ENCODE measurements at places on chromosomes 16 and 17.

DNA sequence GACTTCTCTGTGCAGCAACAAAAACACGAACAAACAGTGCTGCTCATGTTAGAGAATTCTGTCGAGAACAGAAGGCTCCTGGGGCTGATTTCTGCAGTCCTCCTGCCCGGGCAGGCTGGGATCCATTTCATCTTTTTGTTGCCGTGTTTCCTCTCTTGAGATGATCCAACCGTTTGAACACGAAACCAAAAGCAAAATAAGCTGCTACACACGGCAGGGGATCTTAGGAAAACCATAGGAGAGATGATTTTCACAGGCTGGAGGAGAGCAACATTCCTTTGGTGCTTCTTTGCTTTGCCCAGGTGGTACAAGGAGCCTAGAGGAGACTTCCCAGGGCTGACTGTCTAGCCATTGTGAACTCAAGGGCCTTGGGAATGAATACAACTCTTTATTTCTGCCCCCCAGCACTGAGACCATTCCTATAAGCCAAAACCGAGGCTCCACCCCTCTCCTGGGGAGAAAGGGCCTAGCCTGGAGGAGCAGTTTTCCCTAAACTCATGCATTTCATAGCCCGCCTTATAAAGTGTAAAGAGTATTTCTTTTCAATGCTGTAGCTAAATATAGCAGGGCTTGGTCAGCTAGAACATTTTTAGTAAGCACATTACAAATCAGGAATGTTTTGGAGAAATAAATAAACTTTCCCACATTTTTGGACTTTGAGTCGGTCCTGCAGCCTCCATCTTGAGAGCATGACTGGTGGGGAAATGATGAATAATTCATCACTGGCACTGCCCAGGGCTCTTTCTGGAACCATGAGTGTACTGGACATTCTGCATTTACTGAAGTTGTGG lies 7.7 kb downstream of the FOXL1 start:
- no peak for DNase-seq

DNA sequence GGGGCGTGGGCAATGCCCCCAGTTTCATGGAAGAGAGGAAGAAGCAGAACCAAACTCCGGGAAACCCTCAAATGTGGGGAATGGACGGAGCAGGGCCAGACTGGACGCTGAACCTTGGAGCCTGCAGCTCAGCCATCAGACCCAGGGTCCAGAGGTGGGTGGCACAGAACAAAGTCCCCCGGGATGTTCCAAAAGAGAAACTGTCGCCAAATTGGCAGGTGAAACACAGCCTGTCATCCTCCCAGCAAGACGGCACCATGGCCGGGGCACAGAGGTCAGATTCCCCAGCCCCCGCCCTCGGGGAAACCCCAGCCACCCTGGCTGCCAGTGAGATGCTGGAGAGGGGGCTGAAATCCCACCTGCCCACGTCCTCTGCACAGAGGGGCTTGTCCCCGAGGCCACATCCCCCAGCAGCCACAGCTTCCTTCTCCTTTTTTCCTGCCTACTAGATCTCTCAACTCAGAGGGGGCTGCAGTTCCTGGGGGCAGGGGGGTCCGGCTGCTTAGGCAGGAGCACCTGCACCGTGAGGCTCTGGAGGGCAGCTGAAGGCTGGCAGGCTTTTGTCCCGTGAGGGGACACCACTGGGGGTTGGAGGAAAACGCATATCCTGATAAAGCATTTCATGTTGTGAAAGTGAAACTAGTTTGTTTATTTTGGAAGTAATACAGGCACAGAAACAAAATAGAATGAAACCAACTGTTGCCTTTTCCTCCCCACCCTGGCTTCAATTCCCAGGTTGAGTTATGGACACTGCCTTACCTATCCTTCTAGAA lies 1.2 kb upstream of the SECTM1 start:
- DNase-seq: no peak

GRCh38 chr17:76576189-76576588 lies 9.5 kb downstream of the ST6GALNAC2 start:
- no peak for DNase-seq

DNA sequence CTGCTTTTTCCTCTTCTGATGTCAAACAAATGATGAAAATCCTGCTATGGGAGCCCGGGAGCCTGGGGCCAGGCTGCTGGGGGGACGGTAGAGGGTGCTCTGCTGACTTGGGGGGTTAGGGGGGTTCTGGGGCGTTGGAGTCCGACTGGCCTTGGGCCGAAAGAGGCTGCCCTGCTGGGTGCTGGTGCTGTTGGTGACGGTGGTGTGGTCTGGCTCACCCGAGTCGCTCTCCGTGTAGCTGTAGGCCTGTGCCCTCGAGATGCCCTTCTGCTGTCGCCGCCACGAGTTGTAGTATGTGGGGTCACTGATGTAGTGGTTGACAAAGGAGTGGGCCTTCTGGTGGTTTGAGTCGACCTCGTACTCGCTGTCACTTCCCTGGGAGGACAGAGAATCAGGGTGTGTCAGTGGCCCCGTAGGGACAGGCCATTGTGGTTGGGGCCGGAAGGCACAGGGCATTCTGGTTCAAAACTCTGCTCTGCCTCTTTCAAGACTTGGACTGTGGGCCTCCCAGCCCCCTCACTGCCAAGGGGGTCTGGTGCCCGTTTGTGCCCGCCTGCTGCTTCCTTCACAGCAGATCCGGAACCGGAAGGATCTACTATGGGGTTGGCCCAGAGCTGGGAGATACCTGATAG lies 26.9 kb upstream of the CDC42EP4 start:
- DNase-seq: no peak

DNA sequence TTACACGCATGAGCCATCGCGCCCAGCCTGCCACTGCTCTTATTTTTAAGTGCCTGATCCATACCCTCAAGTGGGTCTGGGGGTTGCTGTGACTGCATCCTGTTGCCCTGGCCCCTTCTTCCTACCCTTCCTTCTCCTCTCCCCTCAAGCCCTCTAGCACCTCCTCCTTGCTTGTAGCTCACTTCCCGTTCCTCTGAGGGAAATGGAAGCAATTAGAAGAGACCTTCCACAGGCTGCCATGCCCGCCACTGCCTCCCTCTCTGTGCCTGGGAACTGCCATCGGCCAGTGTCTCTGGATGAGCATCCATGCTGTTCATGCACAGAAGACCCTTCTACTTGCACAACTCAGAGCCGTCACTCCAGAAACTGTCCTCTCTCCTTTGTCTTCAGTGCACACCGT lies 10.6 kb upstream of the TFAP4 start:
- DNase-seq: no peak

DNA sequence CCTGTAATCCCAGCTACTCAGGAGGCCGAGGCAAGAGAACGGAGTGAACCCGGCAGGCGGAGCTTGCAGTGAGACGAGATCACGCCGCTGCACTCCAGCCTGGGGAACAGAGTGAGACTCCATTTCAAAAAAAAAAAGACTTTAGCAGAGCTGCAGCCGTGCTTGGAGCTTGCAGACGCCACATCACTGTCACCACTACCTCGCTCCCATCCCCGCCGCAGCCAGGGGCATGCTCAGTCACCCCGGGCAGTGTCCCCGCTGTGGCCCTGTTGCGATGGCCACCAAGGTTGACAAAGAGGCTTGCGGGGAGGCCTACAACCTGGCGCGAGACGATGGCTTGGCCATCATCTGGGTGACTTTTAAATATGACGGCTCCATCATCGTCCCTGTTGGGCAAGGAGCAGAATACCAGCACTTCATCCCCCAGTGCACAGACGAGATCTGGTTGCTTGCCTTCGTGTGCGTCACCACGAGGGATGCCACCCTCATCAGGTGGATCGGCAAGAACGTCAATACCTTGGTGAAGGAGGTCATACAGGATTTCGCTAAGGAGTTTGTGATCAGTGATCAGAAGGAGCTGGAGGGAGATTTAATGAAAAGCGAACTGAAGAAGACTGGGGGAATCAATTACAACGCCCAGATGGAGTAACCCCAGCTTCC lies 118.1 kb downstream of the TNFRSF13B start:
- no peak for DNase-seq

DNA sequence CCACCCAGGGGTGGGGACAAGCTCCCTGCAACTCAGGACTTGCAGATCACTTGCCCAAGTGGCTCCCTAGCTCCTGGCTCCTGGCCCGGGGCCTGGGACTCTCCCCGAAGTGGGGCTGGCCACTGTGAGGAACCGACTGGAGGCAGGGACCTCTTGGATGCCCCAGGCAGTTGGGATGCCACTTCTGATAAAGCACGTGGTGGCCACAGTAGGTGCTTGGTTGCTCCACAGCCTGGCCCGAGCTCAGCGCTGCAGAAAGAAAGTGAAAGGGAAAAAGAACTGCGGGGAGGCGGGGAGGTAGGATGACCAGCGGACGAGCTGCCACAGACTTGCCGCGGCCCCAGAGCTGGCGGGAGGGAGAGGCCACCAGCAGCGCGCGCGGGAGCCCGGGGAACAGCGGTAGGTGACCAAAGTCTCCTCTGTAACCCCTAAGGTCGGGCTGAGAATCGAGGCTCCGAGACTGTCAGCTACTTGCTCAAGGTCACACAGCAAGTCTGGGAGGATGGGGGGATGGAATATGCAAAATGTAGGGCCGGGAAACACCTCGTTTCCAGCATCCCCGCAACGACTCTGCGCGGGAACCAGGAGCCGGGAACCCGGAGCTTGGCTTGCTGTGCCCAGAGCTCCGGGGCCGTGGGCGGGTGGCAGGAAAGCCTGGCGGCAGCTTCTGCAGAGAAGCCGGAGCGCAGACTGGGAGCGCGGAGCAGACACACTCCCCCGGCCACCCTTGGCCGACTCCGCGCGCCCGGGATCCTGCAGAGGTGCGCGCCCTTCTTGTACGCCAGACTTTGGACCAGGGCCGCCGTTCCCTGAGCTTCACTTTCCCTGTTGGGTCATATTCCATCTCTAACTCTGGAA lies 1.9 kb downstream of the CIITA start:
- DNase-seq: no peak

DNA sequence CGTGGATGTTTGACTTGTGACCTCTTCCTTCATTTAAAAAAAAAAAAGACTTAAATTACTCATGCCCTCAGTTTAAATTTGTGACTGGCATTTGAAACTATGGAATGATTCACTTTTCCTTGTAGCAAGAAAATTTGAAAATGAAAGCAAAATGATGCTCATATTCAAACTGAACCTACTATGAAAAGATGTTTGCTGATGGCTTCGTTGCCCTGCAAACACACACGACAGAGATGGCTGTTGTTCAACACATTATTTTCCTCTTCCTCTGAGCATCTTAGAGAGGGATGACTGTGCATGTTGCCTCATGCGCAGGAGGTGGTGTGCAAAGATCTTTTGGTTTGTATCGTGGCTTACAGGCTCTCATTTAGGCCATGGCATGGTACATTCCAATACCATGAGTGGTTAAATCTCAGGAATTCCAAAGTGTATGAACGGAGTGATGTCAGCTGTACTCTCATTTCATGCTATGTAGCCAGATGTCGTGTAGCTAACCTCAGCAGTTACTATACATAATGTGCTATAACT lies 164.5 kb downstream of the PRKCA start:
- no peak for DNase-seq

- no peak for DNase-seq
Measured at GRCh38 chr16:50644245-50644644, 36.9 kb downstream of the SNX20 start.

DNA sequence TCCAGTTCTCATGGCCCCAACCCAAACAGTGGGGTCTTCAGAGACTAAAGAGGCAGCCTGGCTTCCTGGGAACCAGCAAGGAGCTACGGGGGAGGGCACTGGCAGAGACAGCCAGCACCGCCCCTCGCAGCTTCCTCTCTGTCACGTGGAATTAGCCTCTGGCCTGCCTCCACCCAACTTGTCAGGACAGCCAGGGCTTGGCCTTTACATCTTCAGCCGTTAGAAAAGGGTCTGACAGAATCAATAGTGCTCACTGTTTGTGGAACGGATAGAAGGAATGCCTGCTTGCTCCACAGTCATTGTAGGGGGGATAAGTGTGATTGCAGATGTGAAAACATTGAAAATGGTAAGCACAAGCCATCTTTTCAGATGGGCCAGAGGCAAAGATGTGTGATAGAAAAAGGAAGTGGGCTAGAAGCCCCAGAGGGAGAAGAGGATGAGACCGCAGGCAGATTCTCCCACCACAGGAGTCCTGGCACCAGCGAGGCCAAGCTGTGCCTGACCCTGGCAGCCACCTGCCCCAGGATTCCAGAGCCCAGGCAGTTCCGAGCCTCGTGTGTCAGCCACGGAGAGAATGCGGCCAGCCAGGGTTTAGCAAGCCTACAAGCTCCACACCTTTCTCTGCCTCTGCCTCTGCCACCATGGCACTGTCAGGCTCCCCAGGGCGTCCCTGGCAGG lies 18.6 kb downstream of the GRIN2C start:
- DNase-seq: no peak

DNA sequence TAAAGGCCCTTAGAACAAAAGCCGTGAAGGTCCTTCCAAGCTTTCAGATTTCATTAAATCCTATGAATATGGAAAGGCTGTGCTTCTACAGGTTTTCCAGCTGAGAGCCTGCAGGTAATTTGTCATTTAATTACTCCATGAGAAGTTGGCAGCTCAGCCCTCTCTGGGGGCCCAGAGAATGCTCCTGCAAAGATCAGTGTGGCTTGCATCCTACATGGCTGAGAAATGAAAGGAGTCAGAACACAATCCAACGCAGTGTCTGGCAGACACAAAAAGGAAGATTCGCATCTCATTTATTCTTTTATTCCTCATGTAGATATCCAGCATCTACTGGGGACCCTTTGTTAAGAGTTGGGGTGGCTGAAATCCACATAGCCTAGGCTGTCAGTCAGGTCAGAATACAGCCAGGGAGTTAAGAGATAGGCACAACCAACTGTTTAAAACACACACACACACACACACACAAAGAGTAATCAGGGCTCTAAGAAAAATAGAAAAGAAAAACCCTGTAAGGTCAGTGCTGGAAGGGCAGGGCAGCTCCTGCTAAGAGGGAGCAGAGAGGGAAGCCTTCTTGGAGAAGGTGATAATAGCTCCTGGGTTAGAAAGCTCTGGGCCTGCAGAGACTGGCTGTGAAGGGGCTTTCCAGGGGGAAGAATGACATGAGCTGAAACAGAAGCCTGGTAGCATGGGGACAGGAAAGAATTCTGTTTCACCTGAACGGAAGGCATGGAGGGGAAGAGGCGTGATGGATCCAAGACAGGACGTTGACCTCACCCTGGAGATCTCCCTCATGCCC lies 46.9 kb upstream of the WSCD1 start:
- DNase-seq: no peak

DNA sequence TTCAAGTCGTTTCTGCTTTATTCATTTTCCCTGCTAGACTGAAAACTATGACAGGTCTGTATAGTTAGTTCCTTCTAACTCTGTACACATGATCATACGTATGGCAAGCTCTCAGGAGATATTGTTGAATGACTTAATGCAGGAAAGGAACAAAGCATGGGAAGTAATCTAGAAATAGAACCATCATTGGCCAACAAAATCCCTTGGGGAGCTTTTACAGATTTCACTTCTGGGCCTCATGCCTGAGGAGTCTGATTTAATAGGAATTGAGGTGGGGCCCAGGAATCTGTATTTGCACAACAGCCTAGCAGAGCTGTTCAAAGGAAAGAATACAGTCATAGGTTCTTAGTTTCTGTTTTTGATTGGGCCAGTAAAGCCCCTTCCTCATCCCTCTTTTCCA lies 229.2 kb downstream of the MAP2K6 start:
- DNase-seq: no peak

Data from effector memory CD4-positive, alpha-beta T cell (primary cell).